Stimulated activated CD4-positive, alpha-beta T cell treated with anti-CD3 and anti-CD28 coated beads, Interleukin-12 subunit alpha, Interleukin-12 subunit beta, amount 100 ng/mL, for 24 hours (primary cell): ENCODE measurements at places on chromosomes 2 and 18.

- no peak for DNase-seq
Measured at GRCh38 chr18:74040008-74040407, 107.6 kb downstream of the FBXO15 start.

DNA sequence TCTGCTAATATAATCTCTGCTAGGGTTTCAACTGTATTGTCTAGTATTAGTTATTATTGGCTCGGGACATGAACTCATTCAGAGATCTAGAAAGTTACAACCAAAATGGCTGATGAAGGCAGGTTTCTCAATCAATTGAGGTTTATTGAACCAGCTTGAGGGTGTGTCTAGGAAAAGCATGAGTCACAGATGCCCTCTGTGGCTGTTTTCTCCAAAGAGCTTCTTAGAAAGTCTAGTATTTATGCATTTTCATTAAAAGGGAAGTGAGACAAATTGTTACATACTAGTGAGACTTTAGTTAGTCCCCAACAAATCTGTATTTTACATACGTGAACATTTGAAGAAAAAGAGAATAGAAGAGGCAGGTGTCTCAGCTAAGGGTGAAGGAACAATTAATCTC is 23.0 kb upstream of the RTTN start:
- no peak for DNase-seq

- no peak for DNase-seq
Measured at GRCh38 chr2:46041434-46041833, 255.8 kb upstream of the EPAS1 start.

DNA sequence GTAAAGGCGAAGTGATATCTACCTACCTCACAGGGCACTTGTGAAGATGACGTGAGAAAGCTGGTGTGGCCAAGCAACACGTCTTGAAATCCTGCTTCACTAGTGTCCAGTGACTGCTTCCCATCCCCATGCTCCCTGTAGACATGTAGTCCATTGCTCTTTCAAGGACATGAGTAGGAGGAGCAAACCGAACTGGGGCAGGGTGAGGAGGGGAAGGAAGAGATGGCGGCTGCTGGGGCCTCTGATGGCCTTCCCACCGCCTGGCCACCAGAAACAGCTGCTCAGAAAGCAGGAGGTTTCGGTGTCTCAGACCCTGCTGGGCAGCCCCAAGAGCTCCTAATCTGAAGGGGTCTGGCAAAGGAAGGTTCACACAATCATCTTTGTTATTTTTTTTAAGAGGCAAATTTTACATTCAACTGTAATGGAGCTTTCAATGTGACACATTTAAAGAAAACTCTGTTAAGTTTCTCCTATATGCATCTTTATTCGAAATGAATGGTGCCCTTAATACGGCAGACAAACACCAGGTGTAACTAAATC is 14.7 kb downstream of the CPLX4 start:
- DNase-seq: no peak

DNA sequence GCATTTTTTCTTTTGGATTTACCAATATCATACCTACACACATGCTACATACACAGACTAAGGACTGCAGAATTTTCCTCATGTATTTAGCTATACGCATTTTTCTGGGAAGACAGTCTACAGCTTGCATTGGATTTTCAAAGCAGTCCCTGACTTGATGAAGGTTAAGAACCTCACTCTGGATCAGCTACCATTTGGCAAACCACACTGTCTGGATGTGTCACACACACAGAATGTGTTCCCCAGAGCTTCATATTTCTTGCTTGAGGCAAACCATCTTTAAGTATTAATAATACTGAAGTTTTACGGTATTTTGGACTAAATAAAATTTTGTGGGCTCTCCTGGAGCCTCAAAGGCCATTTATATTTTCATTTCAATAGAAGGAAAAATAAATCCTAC is 102.3 kb downstream of the TCF4 start:
- DNase-seq: no peak

GRCh38 chr2:26506279-26506678 is 28.4 kb upstream of the OTOF start:
- no peak for DNase-seq

DNA sequence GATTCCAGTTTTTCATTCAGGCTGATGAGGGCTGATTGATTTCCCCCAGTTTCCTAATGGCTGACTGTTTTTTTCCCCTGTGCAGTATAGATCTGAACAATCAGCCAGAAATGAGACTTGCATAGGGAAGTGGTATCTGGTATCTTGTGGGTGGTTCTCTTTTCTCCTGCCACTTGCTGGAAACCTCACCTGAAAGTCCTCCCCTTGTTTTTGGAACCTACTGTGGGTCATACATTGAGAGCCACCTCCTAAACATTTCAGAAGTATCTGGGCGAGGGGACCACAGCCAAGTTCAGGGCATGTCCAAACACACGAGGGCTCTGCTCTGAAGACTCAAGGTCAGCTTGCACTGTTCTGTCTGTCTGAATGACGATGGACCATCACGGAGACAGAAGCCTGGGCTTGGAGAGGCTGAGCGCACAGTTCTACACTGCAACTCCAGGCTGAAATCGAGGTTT is 19.3 kb downstream of the ALPK2 start:
- DNase-seq: no peak

DNA sequence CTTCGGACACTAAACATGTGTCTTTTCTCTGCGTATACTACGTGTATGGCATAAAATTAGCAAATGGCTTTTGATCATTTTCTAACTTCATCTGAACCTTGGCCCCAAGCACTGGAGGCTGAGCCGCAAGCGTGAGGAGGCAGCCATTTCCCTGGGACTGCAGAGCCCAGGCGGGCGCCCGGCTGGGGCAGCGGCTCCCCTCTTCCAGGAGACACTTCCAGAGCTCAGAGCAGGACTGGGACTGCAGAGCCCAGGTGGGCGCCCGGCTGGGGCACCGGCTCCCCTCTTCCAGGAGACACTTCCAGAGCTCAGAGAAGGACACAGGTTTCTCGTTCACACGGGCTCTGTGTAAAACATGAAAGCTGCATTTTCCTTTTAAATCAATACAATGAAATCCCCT is 484.1 kb upstream of the SALL3 start:
- no peak for DNase-seq

- DNase-seq: no peak
Measured at GRCh38 chr2:173590276-173590861, 235.7 kb downstream of the CDCA7 start.

- no peak for DNase-seq
Measured at GRCh38 chr2:204114295-204115136, 178.0 kb downstream of the ICOS start.

GRCh38 chr18:46668135-46668534 is 11.1 kb upstream of the LOXHD1 start:
- DNase-seq: no peak

DNA sequence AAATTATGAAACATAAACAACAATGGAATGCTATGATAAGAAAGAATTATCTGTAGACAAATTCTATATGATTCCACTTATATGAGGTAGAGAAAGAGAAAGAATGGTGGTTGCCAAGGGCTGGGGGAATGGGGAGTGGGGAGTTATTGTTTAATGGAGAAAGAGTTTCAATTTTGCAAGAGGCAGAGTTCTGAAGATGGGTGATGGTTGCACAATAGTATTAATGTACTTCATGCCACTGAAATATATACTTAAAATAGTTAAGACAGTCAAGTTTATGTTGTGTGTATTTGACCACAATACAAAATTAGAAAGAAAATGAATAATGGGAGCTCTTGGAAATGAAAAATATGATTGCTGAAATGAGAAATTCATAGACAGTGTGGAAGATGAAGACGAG is 22.6 kb upstream of the FAM117B start:
- DNase-seq: no peak

- DNase-seq: no peak
Measured at GRCh38 chr2:230318190-230319121, 8.5 kb upstream of the SP140L start.

GRCh38 chr18:74990563-74991081 is 218.3 kb downstream of the PTGR3 start:
- DNase-seq: no peak

DNA sequence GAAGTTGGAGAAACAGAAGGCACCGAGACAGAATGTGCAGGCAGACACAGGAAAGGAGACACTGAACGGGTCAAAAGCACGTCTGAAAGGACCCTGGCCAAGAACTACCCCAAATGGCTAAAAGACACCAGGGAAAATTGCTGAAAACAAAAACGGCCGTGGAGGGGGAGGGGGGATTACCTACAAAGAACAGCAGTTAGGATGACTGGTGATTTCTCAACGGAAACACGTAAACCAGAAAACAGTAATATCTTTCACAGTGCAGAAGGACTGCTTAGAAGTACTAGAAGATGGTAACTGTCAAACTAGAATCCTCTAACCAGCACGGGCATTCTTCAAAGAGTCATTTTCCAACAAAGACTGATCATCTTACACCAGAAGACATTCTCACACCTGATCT is 142.6 kb downstream of the HDAC4 start:
- DNase-seq: no peak

DNA sequence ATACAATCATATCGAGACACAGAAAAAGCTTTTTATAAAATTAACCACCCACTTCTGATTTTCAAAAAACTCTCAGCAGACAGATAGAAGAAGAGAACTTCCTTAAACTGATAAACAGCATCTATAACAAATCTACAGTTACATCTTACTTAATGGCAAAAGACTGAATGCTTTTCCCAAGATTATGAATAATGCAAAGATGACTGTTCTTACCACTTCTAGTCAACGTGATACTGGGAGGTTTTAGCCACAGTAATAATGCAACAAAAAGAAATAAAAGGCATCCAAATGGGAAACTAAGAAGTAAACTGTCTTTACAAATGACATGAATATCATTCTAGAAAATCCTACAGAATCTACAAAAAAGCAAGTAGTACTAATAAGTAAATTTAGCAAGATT is 58.0 kb upstream of the TMEM247 start:
- DNase-seq: no peak

- DNase-seq: no peak
Measured at GRCh38 chr2:224957540-224958461, 84.5 kb downstream of the DOCK10 start.

DNA sequence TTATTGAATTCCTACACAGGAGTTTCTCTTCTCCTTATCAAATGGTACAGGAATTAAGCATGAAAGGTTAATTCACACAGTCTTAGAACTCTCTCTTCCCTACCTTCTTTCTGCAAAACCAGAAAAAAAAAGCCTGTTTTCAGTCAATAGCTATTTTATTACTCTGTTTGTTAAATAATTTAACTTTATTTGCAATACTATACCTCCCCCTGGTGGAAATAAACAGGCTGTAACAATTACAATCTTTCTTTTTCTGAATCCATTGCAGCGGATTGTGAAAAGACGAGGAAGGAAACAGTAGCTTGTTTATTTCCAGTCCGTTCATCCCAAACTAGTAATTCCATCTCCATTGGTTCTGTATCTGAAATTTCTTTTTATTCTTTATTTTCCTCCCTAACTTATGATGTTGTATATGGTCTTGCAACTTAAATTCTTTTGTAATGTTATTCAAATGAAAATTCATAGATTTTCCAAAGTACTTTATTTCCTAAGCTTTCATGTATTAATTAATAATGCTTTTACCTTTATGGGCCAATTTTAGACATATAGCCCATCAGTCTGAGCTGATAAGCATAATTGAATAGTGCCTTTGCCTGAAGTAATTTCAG is 165.2 kb downstream of the SH3BP4 start:
- no peak for DNase-seq

- DNase-seq: no peak
Measured at GRCh38 chr18:79690071-79690470, 10.5 kb downstream of the CTDP1 start.

GRCh38 chr2:69964353-69964841 is 3.0 kb upstream of the ASPRV1 start:
- DNase-seq: no peak

GRCh38 chr18:45568017-45568416 is 47.3 kb upstream of the SLC14A2 start:
- DNase-seq: no peak
